NCI-H446 (cell line): ENCODE measurements at places on chromosomes 1 and 21.

DNA sequence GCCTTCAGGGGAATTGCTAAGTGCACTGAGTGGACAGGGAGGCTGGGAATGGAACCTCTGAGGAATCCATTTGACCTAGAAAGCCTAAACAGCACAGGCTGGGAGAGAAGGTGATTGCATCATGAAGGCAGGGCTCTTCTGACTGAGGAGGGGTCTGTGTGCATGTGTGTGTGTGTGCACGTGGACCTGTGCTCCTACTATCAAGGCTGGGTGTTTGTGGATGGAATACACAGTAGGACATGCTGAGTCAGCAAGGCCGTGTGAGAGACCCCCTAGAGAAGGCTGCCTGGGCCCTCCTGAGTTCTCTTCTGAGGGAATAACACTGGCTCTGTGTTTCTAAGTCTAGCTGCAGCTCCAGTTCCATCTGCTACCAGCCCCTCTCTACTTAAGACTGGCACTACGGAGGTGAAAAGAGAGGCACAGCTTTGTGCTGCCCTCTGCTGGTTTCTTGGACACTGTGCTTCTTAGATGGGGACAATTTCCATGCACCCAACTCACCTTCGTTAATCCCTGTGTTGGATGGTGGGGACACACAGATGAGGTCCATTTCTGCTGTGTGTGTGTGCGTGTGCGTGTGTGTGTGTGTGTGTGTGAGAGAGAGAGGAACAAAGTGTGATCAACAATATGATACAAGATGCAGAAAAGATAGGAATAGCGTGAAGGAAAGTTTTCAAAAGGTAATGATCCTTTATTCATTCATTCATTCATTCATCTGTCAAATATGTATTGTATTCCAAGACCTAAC is 6.2 kb upstream of the EFCAB14 start:
- peak; percentile 70 for DNase-seq

DNA sequence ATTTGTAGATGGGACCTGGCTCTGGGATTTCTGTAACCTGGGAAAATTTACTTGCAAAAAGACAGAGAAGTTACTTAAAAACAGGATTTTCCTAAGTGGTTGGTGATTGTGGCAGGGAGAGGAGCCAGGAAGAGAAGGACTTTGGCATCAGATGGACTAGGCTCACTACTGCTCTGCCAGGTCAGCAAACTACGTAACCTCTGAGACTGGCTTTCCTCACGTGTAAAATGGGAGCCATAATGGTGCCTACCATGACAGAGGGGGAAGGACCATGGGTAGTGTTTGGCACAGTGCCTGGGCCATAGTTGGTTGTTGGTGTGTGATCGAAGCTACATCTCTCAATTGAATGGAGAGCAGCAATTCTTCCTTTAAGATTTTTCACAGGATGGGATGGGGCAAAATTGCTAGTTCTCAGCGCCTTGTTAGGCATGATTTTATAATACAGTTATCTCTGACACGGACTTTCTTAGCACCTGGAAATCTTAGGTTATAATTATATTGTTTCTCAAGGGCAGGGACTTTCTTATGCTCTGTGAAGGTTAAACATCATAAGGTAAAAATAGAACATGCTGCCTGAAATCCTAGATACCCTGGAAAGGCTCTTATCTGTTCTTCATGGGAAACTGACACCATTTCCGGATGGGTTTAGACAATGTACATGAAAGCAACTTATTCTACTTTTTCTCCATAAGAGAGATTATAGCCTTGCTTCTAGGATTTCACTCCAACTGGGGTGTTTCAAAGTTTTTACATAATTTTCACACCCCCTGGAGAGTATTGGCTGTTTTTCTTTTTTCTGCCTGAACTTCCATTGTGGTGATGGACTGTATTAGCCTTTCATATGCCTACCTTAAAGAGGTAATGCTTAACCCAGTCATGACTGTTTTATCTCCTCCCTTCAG is 10.9 kb downstream of the ROR1 start:
- no peak for DNase-seq

DNA sequence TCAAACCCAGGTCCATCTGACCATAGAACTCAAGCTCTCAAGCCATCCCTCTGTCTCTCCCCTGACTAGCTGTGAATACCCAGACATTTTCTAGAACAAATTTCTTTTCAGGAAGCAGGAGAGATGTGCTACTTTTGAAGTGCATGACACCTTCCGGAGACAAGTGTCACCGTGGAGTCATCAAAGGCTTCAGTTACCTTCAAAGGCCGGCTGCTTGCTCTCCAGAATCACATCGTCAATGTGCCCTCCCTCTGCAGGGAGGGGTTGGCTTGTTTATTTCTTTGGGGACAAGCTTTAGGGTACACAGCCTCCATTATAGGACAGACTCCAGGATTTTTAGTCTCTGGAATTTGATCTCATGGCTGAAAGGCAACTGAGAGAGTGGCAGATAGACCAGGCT is 37.7 kb upstream of the IGSF21 start:
- no peak for DNase-seq

DNA sequence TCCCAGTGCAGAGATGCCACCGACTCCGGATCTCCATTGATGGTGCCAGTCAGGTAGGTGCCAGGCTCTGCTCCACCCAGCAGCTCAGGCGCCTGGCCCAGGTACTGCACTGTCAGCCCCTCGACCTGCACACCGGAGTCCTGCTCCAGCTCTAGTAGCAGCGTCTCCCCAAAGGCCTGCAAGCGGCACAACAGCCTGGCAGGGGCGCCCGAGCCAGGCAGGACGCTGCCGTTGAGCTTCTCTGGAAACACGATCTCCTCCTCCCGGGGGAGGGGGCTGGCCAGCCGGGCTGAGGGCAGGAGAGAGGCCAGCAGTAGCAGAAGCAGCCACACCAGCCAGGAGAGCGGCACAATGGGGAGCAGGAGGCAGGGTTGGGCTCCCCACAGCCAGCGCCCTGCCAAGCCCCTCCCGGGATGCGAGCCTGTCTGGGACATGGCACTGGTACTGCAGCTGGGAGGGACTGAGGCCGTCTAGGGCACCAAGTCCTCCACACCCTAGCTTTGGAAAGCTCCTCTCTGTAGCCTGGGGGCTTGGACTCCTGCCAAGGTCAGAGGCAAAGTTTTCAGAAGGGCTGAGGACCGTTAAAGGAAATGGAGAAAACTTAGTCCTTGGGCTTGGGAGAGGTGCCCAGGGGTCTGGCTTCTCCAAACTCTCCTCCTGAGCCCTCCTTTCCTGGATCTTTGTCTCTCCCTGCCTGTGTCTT is 509 bp downstream of the ADAMTS4 start:
- peak; percentile 75 for DNase-seq

DNA sequence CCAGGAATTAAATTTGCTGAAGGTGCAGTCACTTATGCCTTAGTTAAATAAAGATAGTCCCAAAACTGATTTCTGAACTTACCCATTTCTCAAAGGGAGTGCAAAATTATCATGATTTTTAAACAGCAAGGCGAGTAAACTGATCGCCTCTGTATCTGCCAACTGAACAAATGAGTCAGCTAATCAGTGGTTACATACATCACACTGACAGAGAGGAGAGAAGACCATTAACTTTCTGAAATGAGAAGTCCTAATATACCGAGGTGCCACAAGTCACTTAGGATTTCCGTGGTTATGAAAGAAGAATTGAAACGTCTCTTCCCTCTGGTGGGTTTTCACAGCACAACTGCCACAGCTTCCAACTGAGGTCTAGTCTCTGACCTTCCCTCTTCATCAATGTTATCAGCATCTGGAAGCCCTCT is 400.7 kb downstream of the SMYD3 start:
- no peak for DNase-seq

DNA sequence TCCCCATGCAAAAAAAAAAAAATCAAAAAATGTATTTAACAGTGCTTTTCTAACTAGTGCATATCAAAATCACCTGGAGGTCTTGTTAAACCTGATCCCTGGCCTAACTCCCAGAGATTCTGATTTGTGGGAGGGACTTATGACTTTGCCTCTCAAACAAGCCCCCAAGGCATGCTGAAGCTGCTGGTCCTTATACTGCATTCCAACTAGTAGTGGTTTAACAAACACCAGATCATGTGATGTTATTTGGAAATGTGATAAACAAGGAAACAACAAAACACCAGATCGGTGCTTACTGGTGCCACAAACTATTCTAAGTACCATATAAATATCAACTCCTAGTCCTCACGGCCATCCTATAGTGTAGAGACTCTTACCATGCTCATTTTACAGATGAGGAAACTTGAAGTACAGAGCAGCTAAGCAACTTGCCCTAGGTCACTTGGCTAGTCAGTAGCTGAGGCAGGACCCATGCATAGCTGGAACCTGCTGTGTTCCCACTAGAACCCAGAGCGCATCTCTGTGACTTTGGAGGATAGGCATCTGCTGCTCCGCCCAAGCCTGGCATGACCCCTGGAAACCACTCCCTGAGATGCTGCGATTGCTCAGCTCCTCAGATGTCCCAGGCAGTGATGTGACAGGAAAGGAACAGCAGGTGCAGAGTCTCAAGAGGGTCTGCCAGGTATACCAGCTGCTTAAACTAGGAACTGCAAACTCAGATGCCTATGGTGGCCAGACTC is 38.1 kb downstream of the SOX13 start:
- no peak for DNase-seq
